T-cell (primary cell): ENCODE measurements at places on chromosomes 1 and 21. TPM values are rescaled to one million over a fixed set of nuclear protein-coding genes. Genes with fewer than 3 reads are reported as not detected.

DNA sequence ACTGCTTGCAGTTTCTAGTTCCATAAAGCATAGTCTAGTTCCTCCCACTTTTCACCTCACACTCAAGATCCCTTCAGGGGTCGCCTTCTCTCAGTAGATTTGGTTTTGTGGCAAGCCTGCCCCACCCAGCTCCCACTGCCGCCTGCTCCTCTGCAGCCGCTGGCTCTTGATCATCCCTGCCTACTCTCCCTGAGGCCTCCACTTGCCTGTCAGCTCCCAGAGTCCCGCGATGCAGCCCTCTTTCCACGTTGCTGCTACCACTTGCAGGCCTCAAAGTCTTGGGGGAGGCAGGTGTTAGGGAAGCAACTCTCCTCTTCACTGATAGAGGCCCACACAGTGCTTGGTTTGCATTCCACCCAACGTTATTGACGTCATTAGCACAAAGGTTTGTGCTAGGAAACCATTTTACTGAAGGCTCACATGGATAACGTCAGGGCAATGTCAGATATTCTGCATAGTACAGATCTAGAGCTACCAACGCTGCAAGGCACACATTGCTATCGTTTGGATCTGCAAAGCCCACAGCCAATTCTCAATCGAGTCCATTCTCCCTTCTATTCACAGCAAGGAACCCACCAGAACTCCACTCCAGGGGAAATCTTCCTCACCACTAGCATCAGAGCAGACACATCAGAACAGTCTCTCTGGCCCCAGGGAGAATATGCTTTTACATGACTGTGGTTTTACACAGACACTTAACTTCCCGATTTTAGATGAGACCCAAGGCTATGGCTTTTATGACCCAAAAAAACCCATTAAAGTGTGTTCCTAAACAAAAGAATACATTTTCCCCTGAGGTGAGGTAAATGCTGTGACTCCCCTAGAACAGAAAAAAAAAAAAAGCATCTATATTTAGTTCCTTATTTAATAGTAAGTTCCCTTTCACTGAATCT lies 519.5 kb upstream of the CAMK1G start:
- H3K4me3 ChIP-seq: no peak overlapping the region
- no peak for DNase-seq
- H3K36me3 ChIP-seq: no peaks in the 10 kb centered on the region

GRCh38 chr1:203178083-203178482 lies 2.5 kb upstream of the MYBPH start:
- no peaks in the 10 kb centered on the region for H3K4me1 ChIP-seq
- no peaks in the 10 kb centered on the region for H3K36me3 ChIP-seq
- H3K27me3 ChIP-seq: no peaks in the 10 kb centered on the region
- H3K4me3 ChIP-seq: no peak overlapping the region
- no peak overlapping the region for H3K27ac ChIP-seq
- DNase-seq: no peak

DNA sequence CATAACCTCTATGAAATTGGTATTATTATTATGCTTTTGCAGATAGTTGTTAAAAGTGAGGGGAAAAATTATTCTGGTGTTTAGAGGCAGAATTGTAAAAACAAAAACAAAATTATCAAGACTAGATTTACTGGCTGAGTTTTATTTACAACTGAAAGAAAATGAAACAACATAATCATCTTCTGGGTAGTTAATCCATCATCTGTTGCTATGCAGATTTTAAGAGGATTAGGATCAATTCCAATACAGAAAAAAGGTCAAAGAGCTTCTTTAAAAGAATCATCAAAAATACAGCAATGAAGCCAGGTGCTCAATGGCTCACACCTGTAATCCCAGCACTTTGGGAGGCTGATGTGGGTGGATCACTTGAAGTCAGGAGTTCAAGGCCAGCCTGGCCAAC lies 8.3 kb downstream of the GOLT1A start:
- peaks cover 10% of the 10 kb centered on the region for H3K4me1 ChIP-seq
- no peaks in the 10 kb centered on the region for H3K36me3 ChIP-seq
- no peaks in the 10 kb centered on the region for H3K27me3 ChIP-seq
- no peak overlapping the region for H3K4me3 ChIP-seq
- no peak overlapping the region for H3K27ac ChIP-seq

GRCh38 chr1:235679005-235679404 lies 29.4 kb upstream of the GNG4 start:
- no peaks in the 10 kb centered on the region for H3K27me3 ChIP-seq
- no peaks in the 10 kb centered on the region for H3K4me1 ChIP-seq
- no peak overlapping the region for H3K4me3 ChIP-seq
- DNase-seq: no peak
- H3K27ac ChIP-seq: no peak overlapping the region
- no peaks in the 10 kb centered on the region for H3K36me3 ChIP-seq

GRCh38 chr1:183218027-183218618 lies 32.1 kb downstream of the LAMC2 start:
- no peak overlapping the region for H3K27ac ChIP-seq
- H3K4me1 ChIP-seq: peaks cover 23% of the 10 kb centered on the region
- DNase-seq: no peak
- no peaks in the 10 kb centered on the region for H3K36me3 ChIP-seq
- no peaks in the 10 kb centered on the region for H3K27me3 ChIP-seq

GRCh38 chr21:15141261-15141970 lies 76.6 kb upstream of the NRIP1 start:
- no peak overlapping the region for H3K27ac ChIP-seq
- no peaks in the 10 kb centered on the region for H3K4me1 ChIP-seq
- no peaks in the 10 kb centered on the region for H3K27me3 ChIP-seq
- no peak overlapping the region for H3K4me3 ChIP-seq
- no peak for DNase-seq
- no peaks in the 10 kb centered on the region for H3K36me3 ChIP-seq

DNA sequence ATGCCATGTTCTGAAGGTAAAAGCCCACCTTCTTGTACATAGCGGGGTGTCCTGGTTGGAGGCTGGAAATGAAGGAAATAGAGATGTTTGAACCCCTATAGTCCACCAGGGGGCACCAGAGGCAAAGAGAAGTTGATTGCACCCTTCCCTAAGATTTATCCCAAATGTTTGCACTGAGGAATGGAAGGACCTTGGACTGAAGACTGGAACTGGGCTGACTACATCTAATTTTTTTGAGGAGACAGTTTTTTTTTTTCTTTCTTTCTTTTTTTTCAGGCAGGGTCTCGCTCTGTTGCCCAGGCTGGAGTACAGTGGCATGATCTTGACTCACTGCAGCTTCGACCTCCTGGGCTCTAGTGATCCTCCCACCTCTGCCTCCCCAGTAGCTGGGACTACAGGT lies 55.3 kb upstream of the EIF4G3 start:
- no peak overlapping the region for H3K27ac ChIP-seq
- H3K36me3 ChIP-seq: peaks cover 16% of the 10 kb centered on the region
- no peaks in the 10 kb centered on the region for H3K4me1 ChIP-seq
- no peak overlapping the region for H3K4me3 ChIP-seq
- H3K27me3 ChIP-seq: no peaks in the 10 kb centered on the region

- DNase-seq: no peak
- H3K4me3 ChIP-seq: no peak overlapping the region
- no peaks in the 10 kb centered on the region for H3K4me1 ChIP-seq
- H3K27me3 ChIP-seq: no peaks in the 10 kb centered on the region
Measured at GRCh38 chr1:38332649-38333310, 286.2 kb upstream of the POU3F1 start.

- H3K27ac ChIP-seq: no peak overlapping the region
- H3K4me3 ChIP-seq: no peak overlapping the region
- peaks cover 16% of the 10 kb centered on the region for H3K27me3 ChIP-seq
- no peak for DNase-seq
- H3K36me3 ChIP-seq: no peaks in the 10 kb centered on the region
Measured at GRCh38 chr1:19654386-19654785, 10.3 kb downstream of the NBL1 start.

DNA sequence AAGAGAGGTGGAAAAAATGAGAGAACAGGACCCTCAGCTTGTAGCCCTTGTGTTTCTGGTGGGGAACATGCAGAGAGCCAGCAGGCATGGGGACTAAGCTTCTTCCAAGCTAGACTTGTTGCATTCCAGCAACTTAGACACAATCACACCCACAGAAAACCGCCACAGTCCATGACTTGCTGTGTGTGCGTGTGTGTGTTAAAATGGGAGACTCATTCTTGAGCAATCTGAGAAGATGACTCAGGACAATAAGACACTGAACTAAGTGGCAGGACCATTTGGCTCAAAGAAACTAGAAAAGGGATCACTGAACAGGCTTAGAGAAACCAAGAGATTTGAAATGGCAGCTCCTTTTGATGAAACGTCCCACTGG lies 78.0 kb downstream of the HLX start:
- H3K36me3 ChIP-seq: no peaks in the 10 kb centered on the region
- H3K4me3 ChIP-seq: no peak overlapping the region

- H3K27me3 ChIP-seq: no peaks in the 10 kb centered on the region
- no peak overlapping the region for H3K27ac ChIP-seq
- no peak for DNase-seq
Measured at GRCh38 chr1:183239793-183240525, 53.9 kb downstream of the LAMC2 start.

DNA sequence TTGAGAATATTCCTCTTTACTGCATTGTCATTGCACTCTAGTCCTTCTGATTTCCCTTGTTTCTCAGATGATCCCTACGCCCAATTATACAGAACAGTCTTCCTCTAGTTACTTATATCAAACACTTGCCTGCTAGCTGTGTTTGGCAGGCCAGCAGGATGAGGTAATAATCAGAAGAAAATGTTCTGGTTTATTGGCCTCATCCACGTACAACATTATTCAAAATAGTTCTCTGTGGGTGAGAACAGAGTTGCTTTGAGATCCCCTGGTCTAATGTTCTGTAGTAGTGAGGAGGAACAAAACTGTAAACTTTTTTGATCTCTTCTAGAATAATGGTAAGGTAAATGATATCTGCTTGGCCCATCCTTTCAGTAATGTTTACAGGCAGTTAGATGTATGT lies 22.3 kb upstream of the C1orf105 start:
- H3K27me3 ChIP-seq: no peaks in the 10 kb centered on the region
- H3K4me3 ChIP-seq: no peak overlapping the region

DNA sequence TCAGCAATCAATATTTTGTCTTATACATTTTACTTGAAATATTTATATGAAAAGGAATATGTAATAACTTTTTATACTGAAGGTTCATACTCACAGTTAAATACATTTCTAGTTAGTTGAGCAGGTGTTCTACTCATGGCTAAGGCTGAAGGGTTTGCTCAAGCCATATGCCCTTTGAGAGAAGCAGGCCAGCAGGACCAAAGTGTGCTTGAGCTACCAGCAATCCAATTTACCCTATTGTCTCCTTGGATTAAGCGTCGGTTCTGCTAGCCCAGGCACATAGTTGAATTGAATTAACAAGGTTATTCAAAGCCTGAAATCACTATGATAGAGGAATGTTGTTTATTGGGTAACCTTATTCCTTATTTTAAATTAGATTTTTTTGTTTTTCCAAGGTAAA lies 151.5 kb upstream of the BACE2 start:
- DNase-seq: no peak
- H3K4me1 ChIP-seq: no peaks in the 10 kb centered on the region
- no peaks in the 10 kb centered on the region for H3K27me3 ChIP-seq

GRCh38 chr1:238982736-238983135 lies 403.6 kb upstream of the CHRM3 start:
- no peak overlapping the region for H3K4me3 ChIP-seq
- H3K27ac ChIP-seq: no peak overlapping the region
- no peaks in the 10 kb centered on the region for H3K36me3 ChIP-seq
- no peak for DNase-seq

GRCh38 chr1:243495442-243496186 lies 239.8 kb downstream of the SDCCAG8 start:
- DNase-seq: no peak
- no peaks in the 10 kb centered on the region for H3K4me1 ChIP-seq
- peaks cover 2% of the 10 kb centered on the region for H3K36me3 ChIP-seq
- H3K27ac ChIP-seq: no peak overlapping the region

GRCh38 chr1:59761443-59761842 lies 53.3 kb upstream of the HOOK1 start:
- H3K27me3 ChIP-seq: no peaks in the 10 kb centered on the region
- no peak overlapping the region for H3K4me3 ChIP-seq
- H3K36me3 ChIP-seq: no peaks in the 10 kb centered on the region
- no peak for DNase-seq

- H3K27me3 ChIP-seq: no peaks in the 10 kb centered on the region
- H3K27ac ChIP-seq: no peak overlapping the region
- no peak for DNase-seq
- no peak overlapping the region for H3K4me3 ChIP-seq
- H3K4me1 ChIP-seq: no peaks in the 10 kb centered on the region
- no peaks in the 10 kb centered on the region for H3K36me3 ChIP-seq
Measured at GRCh38 chr1:222331765-222332164, 216.1 kb downstream of the HHIPL2 start.

DNA sequence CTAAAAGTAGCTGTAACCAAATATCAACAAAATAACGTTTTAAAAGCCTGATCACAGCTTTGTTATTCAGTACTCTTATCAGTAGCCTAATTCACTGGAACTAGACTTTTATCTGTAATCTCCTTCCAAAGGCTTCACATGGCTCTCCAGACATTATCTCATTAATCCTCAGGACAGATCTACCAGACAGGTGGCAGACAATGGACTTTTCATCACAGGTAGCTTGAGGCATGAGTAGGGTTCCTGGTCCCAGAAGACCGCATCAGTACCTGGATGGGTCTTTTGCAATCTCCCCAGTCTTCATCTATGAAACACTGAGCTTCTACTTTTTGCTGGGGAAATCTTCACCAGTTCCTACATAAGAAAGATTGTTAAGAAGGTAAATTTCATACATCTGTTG lies 132.2 kb upstream of the FOXD3 start:
- no peaks in the 10 kb centered on the region for H3K27me3 ChIP-seq
- no peaks in the 10 kb centered on the region for H3K36me3 ChIP-seq
- no peaks in the 10 kb centered on the region for H3K4me1 ChIP-seq

DNA sequence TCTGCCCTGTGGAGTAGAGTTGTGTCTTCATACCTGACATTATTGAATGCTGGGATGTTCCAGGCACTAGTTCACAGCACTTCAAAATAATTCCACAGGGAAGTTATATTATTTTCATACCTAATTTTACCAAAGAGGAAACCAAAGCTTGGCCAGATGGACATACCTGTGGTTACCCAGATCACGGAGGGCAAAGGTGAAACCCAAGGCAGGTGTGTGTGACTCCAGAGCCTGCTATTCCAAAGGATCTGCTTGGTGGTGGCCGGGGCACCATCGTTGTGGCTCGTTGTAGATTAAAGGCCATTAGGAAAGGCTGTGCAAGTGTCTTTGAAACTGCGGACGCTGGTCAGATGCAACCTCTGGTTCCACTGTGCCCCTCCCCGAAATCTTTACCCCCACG lies 108.6 kb downstream of the ZBTB18 start:
- peaks cover 2% of the 10 kb centered on the region for H3K27me3 ChIP-seq
- H3K4me1 ChIP-seq: no peaks in the 10 kb centered on the region
- no peak for DNase-seq
- H3K27ac ChIP-seq: no peak overlapping the region

Gene CYP4X1
- not detected for total RNA-seq

Gene PYHIN1
- total RNA-seq: 35.4 TPM

Gene CCT8
- total RNA-seq: 131 TPM

Gene LRRC39
- total RNA-seq: 1.5 TPM

Gene DFFA
- total RNA-seq: 32.9 TPM

Gene METTL13
- total RNA-seq: 36.9 TPM

Gene C4BPB
- total RNA-seq: not detected

Gene CBR1
- 21.1 TPM for total RNA-seq
